ENCODE measurements at places on chromosomes 1 and 21.

- DNase-seq = no peak
Observed at GRCh38 chr1:201880928-201881571, 7.6 kb upstream of the SHISA4 start.

- DNase-seq = no peak
Observed at GRCh38 chr1:97599447-97599846, 321.4 kb downstream of the DPYD start.

DNA sequence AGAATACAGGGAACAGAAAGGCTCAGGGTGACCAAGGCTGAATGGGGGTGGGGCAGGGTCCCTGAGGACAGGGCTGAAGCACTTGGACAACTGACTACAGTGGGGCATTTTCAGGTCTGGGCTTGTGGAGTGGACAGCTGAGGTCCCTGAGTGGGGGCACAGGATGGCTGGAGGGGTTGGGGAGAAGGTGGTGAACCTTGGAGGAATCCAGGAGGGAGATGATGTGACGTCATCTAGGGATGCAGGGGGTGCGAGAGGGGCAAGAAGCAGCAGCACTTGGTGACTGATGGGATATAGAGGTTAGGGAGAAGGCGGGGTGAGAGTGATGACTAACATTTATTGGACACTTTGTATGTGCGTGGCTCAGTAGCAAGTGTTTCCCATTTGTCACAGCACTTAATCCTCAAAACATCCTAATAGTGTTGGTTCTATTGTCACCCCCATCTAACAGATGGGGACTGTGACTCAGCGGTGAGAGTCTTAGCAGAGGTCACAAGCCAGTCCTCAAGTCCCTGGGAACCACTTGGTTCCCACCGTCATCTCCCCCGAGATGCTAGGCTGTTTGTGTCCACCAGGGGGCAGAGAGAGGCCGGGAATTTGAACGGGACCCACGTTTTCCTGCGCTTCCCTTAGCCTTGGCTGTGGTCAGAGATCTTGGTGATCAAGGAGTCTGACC is 27.9 kb upstream of the BMP8B start:
- peak; percentile 17 for DNase-seq

- peak; percentile 36 for DNase-seq
Observed at GRCh38 chr1:24507405-24507804, 4.8 kb downstream of the RCAN3 start.

DNA sequence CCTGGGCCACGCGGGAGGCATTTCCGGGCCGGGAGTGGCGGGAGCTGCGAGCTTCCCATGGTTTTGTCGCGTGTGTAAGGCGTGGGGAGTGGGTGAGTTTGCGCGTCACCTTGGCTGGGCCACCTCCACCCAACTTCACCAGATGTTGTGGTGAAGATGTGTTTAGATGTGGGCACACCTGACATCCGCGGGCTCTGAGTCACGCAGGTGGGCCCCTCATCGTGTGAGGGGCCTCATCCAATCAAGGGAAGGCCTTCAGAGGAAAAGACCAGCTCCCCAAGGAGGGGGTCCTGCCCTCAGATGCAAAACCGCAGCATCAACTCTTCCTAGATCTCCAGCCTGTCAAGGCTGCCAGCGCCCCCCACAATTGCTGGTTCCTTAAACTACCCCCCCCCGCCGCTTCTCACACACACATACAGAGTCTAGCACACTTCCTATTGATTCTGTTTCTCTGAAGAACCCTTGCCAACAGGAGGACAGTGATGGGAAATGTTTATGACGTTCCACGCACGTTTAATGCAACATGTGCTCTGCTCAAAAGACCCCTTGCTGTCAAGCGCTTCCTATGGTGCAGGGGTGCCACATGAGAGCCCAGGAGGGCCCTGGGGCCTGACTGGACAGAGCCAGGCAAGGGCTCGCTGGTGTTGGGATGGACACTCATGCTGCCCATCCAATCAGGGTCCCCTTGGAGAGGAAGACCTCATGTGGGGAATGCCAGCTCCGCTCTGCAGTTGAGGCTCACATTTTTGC is 11.9 kb downstream of the ACTRT2 start:
- peak; percentile 20 for DNase-seq

DNA sequence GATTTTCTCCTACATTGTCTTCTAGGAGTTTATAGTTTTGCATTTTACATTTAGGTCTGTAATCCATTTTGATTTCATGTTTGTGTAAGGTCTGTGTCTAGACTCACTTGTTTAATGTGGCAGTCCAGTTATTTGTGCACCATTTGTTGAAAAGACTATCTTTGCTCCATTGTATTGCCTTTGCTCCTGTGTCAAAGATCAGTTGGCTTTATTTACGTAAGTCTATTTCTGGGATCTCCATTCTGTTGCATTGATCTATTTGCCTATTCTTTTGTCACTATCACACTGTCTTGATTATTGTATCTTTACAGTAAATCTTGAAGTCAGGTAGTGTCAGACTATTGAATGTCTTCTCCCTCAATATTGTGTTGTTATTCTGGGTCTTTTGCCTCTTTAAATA is 49.7 kb upstream of the RGS2 start:
- no peak for DNase-seq

Measured in T-helper 22 cell (primary cell).